ENCODE measurements at places on chromosomes 2 and 18. TPM values are rescaled to one million over a fixed set of nuclear protein-coding genes. Genes with fewer than 3 reads are reported as not detected.
A peak's percentile ranks its signal among the peaks of the same experiment; 100 is the strongest.

DNA sequence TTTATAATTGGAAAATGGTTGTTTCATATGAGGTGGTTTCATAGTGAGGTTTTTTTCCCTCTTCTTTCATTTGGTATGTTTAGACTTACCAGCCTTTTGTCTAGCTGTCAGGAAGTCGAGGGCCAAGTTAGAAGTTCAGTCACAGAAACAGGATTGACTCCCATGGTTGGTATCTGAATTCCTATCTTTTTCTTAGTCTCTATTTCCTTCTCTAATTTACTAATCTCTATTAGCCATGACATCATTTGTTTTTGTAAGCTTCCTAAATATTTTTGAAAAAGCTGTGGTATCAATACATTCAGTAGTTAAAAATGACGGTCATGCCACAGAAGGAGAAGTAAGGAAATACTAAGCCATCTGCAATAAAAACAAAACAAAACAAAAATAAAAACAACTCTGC lies 206.9 kb downstream of the CCDC85A start:
- no peaks in the 10 kb centered on the region for H3K27me3 ChIP-seq
- no peak overlapping the region for H3K4me3 ChIP-seq
- H3K36me3 ChIP-seq: no peaks in the 10 kb centered on the region
- H3K27ac ChIP-seq: no peak overlapping the region

GRCh38 chr2:127229555-127229954 lies 9.5 kb upstream of the CYP27C1 start:
- no peak overlapping the region for H3K4me3 ChIP-seq
- no peak for DNase-seq
- no peaks in the 10 kb centered on the region for H3K36me3 ChIP-seq

- H3K27me3 ChIP-seq: no peaks in the 10 kb centered on the region
- H3K4me3 ChIP-seq: peak overlapping the region; percentile 69
- DNase-seq: no peak
- H3K27ac ChIP-seq: peak overlapping the region; percentile 99
- H3K4me1 ChIP-seq: peaks cover 48% of the 10 kb centered on the region
These were observed 1.6 kb upstream of the NFE2L2 start for GRCh38 chr2:177265824-177266817.

- peaks cover 4% of the 10 kb centered on the region for H3K36me3 ChIP-seq
- DNase-seq: no peak
- no peak overlapping the region for H3K27ac ChIP-seq
- peak overlapping the region; percentile 57 for H3K4me3 ChIP-seq
These were observed 2.3 kb upstream of the VSNL1 start for GRCh38 chr2:17538022-17538843.

GRCh38 chr2:62184512-62185230 lies 11.2 kb upstream of the B3GNT2 start:
- no peaks in the 10 kb centered on the region for H3K27me3 ChIP-seq
- no peaks in the 10 kb centered on the region for H3K36me3 ChIP-seq
- H3K27ac ChIP-seq: no peak overlapping the region
- DNase-seq: no peak
- no peaks in the 10 kb centered on the region for H3K4me1 ChIP-seq
- H3K4me3 ChIP-seq: no peak overlapping the region

- no peak for DNase-seq
- H3K4me3 ChIP-seq: no peak overlapping the region
- H3K36me3 ChIP-seq: no peaks in the 10 kb centered on the region
- H3K27ac ChIP-seq: no peak overlapping the region
- H3K27me3 ChIP-seq: no peaks in the 10 kb centered on the region
These were observed 17.7 kb upstream of the PDCL3 start for GRCh38 chr2:100544911-100545596.

DNA sequence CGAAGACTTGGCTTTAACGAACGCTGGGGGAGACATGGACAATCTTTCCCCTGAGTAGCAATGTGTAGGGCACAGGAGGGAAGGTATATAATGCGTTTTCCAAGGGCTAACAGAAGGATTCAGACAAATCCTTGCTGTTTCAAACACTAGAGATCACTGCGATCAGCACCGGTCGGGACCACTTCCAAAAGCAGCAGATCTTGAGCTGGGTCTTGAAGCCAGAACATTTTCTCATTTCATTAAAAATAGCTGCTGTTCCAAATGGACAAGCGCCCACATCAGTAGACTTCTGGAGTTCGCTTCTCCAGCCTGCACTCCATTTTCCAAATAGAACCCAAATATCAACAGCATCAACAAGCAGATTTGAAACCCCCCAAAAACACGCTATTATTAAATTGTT lies 65.1 kb upstream of the MAPRE2 start:
- H3K27ac ChIP-seq: no peak overlapping the region
- peak overlapping the region; percentile 85 for H3K4me3 ChIP-seq
- no peak for DNase-seq
- H3K36me3 ChIP-seq: no peaks in the 10 kb centered on the region
- H3K4me1 ChIP-seq: peaks cover 4% of the 10 kb centered on the region

DNA sequence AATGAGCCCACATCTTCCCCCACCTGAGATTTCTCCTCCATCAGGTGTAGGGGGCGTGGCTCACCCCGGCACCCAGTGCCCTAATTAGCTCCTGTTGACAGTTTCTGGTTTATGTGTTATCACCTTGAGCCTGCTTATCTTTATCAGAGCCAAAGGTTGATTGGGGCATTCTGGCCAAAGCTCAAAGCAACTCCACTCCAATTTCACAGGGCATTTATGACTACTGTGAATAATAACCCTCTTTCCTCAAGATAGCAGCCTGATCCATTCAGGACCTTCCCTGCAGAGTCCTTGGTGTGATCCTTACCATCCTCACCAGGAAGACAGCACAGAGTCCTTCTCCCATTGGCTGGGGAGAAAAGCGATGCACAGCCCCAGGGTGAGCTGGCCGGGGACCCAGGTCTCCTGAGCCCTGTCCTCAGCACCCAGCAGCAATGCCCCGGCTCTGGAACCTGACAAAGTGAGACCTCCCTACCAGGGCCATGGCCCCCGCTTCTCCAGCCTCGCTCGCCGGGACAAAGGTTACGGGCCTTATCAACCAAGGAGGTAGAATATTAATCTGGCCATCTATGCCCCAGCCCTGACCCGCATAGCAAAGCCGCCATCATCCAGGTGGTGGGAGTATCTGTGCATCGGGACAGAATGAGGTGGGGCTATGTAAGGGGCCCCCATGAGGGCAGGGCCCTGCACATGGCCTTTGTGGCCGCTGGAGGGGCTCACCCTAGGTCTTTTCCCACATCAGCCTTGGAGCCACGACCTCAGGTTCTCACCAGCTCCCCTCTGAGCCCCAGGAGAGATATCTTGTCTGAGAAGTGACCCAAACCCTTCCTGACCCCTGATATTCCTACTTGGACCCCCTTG lies 64.5 kb downstream of the ZFP36L2 start:
- H3K4me1 ChIP-seq: peaks cover 15% of the 10 kb centered on the region
- H3K36me3 ChIP-seq: no peaks in the 10 kb centered on the region
- H3K27ac ChIP-seq: no peak overlapping the region
- H3K4me3 ChIP-seq: no peak overlapping the region
- no peak for DNase-seq
- H3K27me3 ChIP-seq: no peaks in the 10 kb centered on the region

DNA sequence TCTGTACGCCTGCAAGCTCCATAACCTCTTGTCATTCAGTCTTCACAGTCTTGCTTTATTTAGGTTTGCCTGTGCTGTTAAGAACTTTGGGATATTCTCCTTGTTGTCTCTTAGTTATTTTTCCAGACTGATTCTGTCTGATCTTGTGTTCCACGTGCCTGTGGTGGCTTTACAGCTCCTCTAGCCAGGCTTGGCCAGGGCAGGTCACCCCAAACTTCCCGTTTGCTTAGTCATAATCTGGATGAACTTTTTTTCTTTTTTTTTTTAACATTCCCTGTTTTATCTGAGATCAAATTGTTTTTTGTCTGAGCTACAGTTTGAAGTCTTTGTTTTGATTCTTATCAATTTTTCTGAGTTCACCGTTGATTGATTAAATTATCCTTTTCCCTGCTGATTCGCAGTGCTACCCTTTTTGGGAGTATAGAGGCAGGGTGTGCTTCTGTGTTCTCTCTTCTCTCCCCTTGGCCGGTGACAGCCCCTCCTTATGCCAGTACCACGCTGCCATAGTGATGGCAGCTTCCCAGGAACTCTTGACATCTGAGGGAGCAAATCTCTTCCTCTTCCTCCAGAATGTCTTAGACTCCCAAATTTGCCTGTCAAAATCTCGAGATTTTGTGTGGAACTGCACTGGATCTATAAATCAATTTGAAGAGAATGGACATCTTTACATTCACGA lies 2.5 kb downstream of the SP100 start:
- no peak for DNase-seq
- H3K4me3 ChIP-seq: peak overlapping the region; percentile 35
- peak overlapping the region; percentile 73 for H3K27ac ChIP-seq

DNA sequence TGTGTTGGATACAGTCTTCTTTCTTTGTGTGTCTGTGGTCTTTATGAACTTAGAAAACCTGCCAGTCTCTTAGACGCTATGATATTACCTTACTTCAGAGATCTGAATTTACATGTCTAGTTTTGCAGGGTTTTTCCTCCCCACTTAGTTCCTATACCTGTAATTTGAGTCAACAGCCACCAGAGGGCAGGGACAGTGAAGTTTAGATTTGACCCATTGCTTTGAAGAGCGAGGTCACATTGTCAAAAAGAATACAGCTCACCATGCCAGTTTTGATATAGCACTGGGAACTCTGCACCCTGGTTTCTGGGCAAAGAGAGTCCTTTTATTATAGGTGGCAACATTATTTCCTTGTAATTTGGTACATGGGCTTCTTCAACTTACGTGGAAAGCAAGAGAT lies 102.3 kb downstream of the MAPK4 start:
- no peak overlapping the region for H3K27ac ChIP-seq
- H3K4me3 ChIP-seq: no peak overlapping the region
- H3K36me3 ChIP-seq: no peaks in the 10 kb centered on the region
- no peaks in the 10 kb centered on the region for H3K27me3 ChIP-seq
- DNase-seq: no peak
- H3K4me1 ChIP-seq: no peaks in the 10 kb centered on the region

DNA sequence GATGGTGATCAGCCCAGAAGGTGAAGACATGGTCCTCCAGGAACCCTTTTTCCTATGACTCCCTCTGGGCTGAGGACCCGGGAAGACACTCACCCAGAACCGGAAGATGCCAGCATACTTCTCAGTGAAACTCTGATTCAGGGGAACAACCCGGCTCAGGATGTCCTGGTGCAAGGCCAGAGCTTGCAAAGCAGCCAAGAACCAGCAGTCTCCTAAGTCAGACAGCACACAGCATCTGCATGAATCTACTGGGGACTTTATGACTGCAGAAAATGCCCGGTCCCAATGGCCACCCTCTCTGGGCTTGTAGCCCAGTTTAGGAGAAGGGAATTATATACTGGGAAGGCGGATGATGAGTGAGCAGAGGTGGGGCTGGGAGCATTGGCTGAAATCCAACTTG lies 15.3 kb downstream of the CAPN14 start:
- no peaks in the 10 kb centered on the region for H3K4me1 ChIP-seq
- peaks cover 2% of the 10 kb centered on the region for H3K27me3 ChIP-seq
- no peaks in the 10 kb centered on the region for H3K36me3 ChIP-seq
- no peak overlapping the region for H3K4me3 ChIP-seq
- DNase-seq: no peak

GRCh38 chr2:132815516-132815915 lies 145.5 kb upstream of the LYPD1 start:
- no peak for DNase-seq
- H3K27ac ChIP-seq: no peak overlapping the region
- no peaks in the 10 kb centered on the region for H3K36me3 ChIP-seq
- no peak overlapping the region for H3K4me3 ChIP-seq
- no peaks in the 10 kb centered on the region for H3K27me3 ChIP-seq

DNA sequence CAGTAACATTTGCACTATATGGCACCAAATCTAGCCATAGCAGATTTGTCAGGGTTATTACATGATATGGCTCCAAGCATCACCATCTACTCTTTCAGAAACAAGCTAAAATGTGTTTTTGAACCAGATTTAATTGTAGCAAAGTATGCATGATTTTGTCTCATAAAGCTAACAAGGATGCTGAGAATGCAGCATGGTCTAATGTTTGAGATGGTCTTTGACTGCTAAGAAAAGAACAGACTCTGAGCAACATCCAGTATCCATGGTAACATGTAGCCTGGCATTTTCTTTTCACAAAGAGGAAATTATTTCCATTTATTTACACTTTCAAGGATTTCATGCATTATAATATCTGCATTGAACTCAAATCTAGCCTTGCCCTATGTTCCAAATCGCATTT lies 206.5 kb downstream of the PDE1A start:
- no peak overlapping the region for H3K4me3 ChIP-seq
- no peaks in the 10 kb centered on the region for H3K4me1 ChIP-seq
- DNase-seq: no peak
- no peaks in the 10 kb centered on the region for H3K27me3 ChIP-seq

DNA sequence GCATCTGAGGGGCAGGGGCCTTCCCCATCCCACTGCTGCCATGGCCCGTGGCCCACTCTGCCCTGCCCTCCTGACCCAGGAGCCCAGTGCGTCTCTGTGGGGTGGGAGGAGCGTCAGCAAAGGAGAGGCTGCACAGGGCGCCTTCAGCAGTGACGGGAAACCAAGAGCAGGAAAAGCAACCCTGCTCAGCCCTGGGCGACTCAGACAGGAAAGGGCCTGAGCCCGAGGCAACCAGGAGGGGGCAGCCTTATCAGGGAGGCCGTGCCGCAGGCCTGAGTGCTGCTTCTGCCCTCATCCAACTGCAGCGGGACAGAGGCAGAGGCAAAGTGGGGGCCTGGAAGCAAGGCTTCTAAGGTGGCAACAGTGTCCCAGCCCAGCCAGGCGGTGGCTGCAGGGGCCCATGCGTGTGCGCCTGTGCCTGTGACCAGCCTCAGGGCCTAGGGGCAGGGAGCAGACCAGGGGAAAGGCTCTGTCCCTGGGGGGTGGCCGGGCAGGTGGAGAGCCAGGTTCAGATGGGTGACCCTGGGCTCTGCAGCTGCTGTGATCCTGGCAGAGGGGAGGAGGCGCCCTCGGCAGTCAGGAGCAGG lies 23.3 kb upstream of the ALPI start:
- no peaks in the 10 kb centered on the region for H3K27me3 ChIP-seq
- H3K36me3 ChIP-seq: no peaks in the 10 kb centered on the region
- H3K4me3 ChIP-seq: no peak overlapping the region

DNA sequence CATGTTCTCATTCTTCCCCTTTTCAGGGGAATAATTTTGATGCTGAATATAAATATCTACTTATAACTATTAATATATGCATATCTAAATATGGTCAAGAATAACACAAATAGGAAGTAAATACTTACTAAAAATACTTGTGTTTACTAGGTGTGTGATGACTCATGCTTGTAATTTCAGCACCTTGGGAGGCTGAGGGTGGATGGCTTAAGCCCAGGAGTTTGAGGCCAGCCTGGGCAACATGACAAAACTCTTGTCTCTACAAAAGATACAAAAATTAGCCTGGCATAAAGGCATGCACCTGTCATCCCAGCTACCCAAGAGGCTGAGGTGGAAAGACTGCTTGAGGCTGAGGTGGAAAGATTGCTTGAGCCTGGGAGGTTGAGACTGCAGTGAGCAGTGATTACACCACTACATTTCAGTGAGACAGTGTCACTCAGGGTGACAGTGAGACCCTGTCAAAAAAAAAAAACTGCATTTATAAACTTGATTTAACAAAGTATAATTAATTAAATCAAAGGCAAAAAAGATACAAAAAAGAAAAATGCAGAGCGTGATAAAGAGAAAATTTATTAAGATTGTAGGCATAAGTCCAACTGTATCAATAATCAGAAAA lies 703.1 kb upstream of the VRK2 start:
- H3K27me3 ChIP-seq: no peaks in the 10 kb centered on the region
- no peak overlapping the region for H3K27ac ChIP-seq
- H3K4me1 ChIP-seq: no peaks in the 10 kb centered on the region
- no peaks in the 10 kb centered on the region for H3K36me3 ChIP-seq
- no peak overlapping the region for H3K4me3 ChIP-seq

The MEMO1 gene
- total RNA-seq: 60.8 TPM

The AQP12A gene
- total RNA-seq: not detected

The HYCC2 gene
- 12.0 TPM for total RNA-seq

The RPRM gene
- not detected for total RNA-seq

The SEMA4F gene
- total RNA-seq: 13.3 TPM

The CHRNG gene
- total RNA-seq: not detected

The PPP1R1C gene
- total RNA-seq: 2.6 TPM

The ATOH8 gene
- 3.8 TPM for total RNA-seq
